ENCODE measurements at places on chromosomes 7 and 10.

GRCh38 chr7:23105644-23106056 lies at the start of gene KLHL7:
TSS of gene KLHL7 (plus strand) at chr7:23105785. CDS start at chr7:23106027, 242 bp downstream.
- DNase-seq, result peak; percentile 96

DNA sequence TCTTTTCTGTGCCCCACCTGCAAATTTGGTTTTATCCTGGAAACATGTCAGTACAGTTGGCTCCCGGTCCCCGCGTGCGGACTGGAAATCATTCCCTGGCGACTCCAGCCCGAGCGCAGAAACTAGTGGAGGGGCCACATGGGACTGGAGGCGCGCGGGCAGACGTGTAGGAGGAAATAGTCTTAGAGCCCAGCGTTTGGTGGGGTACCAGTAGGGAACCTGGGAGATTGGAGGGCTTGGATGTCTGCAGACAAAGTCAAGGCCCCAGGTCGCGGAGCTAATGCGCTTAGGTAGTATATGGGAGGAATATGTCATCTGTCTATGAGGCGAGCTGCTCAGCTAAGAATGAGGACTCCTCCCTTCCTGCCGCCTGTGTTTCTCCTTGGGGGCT lies 1.3 kb downstream of the GALNT17 start:
- DNase-seq, result no peak

- DNase-seq, result no peak
These were observed 1257.8 kb upstream of the SORCS1 start for GRCh38 chr10:108422286-108422685.

DNA sequence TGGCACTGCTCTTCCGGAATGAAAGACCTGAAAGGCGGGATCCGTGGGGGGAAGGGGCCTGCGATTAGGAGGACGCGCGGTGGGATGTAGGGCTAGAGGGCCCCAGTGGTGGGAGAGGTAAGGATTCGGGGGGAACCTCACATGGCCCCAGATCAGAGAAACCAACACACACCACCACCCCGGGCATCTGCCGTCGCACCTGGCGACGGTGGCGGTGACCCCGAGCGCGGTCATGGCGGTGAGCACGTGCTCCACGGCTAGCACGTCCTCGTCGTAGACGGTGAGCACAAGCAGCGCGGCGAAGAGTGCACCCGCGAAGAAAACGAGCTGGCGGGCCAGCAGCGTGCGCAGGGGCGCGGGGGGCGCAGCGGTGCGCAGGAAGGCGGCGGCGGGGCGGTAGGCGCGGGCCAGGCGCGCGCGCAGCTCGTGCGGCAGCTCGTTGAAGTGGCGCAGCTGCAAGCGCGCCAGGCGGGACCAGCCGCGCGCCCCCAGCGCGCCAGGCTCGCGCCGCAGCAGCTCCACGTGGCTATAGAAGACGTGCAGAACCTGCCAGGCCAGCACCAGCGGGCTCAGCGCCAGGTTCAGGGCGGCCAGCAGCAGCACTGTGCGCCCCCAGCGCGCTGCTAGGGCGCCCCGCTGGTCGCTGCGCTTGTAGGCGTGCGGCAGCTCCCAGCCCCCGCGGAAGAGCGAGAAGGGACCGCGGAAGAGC lies 5.7 kb downstream of the ATG9B start:
- no peak for DNase-seq

DNA sequence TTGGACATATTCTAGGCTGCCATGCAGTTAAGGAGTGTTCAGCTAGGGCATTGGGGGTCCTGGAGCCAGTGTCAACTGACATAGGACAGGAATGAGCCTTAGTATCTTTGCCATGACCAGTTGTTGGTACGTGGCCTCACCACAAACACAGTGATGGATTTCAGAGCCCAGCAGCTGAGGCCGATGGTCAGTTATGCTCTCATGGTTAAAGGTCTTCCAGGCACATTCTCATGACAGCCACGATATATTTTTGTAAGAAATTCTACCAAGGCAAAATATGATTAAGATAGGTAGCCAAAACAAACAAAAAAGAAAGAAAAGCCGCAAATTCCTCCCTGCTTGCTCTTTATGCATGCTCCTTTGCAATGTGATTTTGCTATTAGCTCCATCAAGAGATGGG lies 47.8 kb downstream of the CDHR3 start:
- DNase-seq, result no peak

GRCh38 chr7:14258441-14258840 lies 269.0 kb upstream of the ETV1 start:
- no peak for DNase-seq

- no peak for DNase-seq
These were observed 96.2 kb downstream of the GLRX3 start for GRCh38 chr10:130232166-130233034.

- no peak for DNase-seq
These were observed 64.0 kb upstream of the ANKRD1 start for GRCh38 chr10:90984898-90985297.

GRCh38 chr7:1242256-1242605 lies 9.6 kb downstream of the UNCX start:
- no peak for DNase-seq

GRCh38 chr7:36010656-36011587 lies 142.1 kb upstream of the EEPD1 start:
- DNase-seq, result no peak

- no peak for DNase-seq
These were observed 33.3 kb downstream of the AFAP1L2 start for GRCh38 chr10:114370966-114371365.

- DNase-seq, result no peak
These were observed 59.3 kb upstream of the ATRNL1 start for GRCh38 chr10:115033898-115034297.

GRCh38 chr10:91036807-91037411 lies 116.0 kb upstream of the ANKRD1 start:
- DNase-seq, result no peak

DNA sequence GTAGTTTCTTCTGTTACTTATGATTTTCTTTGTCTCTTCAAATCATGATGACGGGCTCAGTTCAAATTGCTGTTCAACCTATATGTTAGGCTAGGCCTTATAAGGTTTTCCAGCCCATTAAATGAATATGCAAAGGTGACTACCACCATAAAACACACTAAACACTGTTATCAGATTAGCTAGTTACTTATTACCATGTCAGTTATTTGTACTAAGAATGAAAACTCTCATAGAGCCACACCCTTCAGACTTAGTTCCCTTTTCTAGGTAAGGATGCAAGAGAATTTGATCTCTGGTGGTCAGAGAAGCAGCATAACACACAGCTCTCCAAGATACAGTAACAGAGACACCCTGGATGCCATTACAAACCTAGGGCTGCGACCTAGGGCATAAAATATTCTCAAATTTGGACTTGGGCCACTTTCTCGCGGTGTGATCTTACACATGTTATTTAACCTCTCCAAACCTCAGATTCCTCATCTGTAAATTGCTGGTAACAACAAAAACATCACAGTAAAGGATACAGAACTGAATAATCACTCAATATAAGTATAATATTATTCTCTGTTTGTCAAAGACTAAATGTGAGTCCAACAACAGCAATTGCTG lies 35.6 kb downstream of the ANKMY2 start:
- no peak for DNase-seq

DNA sequence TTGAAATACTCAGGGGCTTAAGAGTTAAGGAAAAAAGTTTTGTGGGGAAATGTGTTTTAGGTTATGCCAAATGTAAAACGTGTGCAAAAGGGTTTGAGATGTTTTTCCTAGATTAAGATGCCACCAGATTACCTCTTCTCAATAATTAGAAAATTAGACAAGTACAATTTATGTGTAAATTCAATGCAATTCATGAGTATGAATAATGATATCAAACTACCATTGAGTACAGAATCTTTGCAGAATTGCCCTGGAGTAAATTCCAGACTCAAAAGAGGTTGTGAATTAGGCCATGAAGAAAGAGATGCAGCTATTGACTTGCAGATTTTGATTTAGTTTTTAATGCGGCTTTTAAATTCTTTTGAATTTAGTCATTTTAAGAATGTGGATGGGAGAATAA lies 159.4 kb upstream of the INHBA start:
- DNase-seq, result no peak

GRCh38 chr10:32956365-32957197 lies 1.4 kb downstream of the ITGB1 start:
- DNase-seq, result no peak

- no peak for DNase-seq
These were observed 72.9 kb downstream of the ADK start for GRCh38 chr10:74223755-74224529.

DNA sequence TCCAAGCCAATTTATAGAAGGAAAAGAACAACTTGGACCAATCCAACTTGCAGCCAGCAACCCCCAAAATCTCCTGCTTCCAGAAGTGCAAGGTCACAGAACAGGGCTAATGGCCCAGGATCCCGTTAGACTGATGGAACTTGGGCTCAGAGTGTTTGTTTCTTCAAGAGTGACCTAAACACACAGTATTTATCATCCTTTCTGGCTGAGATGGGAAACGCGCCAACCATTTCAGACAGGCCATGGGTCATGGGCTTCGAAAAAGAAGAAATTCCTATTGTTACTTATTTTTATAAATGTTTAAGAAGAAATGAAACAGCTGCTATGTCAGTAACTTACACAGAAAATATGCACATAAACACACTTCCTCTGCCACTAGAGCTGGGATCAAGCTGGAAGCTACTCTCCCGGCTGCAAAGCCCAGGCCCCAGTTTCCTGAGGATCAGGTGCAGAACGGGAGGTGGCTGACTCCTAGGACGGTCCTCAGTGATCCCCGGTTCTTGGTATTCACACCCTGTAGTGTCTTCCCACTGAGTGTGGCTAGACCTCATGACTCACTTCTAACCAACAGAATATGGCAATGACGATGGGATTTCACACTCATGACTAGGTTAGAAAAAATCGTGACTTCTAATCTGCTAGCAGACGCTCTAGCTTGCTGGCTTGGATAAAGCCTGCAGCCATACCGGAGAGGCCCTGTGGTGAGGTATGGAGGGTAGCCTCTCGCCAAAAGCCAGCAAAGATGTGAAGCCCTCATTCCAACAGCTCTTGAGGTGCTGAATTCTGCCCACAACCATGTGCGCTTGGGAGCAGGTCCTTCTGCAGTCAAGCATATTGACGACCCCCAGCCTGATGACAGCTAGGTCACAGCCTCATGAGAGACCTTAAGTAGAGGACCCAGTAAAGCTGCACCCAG lies 60.2 kb downstream of the CHST15 start:
- DNase-seq, result no peak

DNA sequence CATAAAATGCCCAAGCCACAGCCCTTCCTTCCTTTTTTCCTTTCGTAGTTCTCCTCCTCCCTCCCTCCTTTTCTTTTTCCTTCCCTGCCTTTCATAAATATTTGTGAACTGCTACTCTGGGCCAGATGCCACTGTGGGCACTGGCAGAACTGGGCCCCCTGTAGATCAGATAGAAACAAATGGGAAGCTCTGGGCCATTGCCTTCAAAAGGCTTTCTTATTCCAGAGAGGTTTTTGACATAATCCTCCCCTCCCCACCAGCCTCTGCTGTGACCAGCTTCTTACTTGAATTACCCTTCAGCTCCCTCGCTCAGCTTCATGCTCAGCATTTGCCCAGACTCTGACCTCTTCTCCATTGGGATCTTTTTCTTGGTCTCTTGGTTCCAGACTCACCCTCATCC lies 886.8 kb downstream of the LRMDA start:
- DNase-seq, result no peak

GRCh38 chr10:100349087-100349486 lies 2.1 kb downstream of the SCD start:
- no peak for DNase-seq

- DNase-seq, result no peak
These were observed 112.8 kb upstream of the STEAP1B start for GRCh38 chr7:22612776-22613175.

DNA sequence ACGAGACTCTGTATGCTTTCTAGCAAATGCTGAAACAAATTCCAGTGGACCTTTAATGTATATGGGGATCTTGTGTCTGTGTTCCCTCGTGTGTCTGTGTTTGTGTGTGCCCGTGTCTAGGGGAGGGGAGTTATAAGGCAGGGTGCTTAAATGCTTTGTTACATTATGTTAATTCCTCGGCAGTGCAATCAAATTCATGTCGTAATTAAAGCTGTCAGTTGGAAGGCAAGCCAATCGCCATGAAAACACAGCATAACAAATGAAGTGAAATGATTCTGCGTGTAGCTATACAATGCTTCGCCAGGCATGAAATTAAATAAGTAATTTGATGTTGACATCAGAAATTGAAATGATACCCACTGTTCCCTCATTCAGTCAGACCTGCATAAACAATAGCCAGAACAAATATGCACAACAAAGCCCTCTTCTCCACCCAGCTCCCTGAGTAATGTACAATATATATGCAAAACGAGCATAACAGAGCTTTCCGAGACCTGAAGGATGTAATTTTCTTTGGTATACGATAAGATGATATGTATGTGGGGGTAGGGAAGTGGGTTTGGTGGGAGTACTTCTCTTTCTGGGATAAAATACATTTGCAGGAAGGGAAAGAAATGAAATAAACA lies 534.1 kb downstream of the AUTS2 start:
- no peak for DNase-seq

DNA sequence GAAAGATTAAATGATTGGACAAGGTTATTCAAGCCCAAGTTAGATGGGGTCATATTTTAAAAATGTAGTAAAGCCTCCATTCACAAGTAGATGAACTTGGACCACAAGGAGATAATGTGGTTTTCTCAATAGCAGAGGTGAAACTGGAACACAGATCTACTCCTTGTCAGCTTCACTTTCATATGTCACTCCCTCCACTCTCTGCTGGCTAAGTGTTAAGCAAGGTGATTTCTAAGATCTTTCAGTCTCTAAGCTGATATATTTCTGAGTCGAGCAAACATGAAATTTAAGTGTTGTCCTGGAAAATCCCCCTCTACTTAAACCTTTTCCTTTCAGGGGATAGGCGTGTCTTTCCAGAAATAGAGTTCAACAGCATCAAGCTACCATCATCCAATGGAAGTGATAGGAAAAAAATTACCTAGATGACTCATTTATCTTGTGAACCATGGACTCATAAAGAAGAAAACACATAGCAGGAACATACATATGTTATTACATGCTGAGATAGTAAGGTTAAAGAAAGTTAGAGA lies 275.0 kb downstream of the PTEN start:
- DNase-seq, result no peak

DNA sequence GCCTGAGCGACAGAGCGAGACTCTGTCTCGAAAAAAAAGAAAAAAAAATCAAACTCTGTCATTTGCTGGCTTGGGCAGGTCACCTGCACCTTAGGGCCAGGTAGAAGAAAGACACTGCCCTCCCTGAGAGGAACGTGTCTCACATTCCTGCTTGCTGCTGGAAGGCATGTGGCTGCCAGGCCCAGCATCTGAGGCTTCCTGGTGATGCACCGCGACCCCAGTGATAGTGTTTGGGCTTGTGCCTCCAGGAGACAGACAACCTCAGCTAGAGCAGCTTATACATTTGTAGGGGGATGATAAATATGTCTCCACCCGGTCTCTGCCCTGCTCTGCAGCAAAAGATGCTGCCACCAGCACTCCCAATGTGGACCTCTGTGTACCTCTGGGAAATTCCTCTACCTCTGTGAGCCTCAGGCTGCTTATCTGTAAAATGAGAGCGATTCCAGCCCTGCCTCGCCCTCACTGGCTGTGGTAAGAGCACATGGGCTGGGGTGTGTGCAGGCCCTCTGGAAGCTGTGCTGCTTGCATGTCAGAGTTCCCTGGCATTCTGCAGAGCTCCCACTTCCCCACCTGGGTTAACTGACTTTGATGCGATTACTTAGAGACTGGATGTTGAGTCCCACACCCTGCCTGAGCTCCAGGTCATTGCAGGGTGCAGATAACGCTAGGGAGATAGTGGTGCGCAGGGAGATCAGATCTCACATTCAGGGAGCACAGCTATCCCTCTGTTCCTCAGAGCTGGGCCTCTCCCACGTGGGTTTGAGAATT lies 19.9 kb downstream of the SLC29A3 start:
- DNase-seq, result no peak

- DNase-seq, result no peak
These were observed 18.3 kb downstream of the LIPM start for GRCh38 chr10:88820748-88821401.
